ENCODE measurements at places on chromosomes 2 and 18.

- DNase-seq: no peak
These were observed 1064.1 kb upstream of the CNTNAP5 start for GRCh38 chr2:122960759-122961641.

DNA sequence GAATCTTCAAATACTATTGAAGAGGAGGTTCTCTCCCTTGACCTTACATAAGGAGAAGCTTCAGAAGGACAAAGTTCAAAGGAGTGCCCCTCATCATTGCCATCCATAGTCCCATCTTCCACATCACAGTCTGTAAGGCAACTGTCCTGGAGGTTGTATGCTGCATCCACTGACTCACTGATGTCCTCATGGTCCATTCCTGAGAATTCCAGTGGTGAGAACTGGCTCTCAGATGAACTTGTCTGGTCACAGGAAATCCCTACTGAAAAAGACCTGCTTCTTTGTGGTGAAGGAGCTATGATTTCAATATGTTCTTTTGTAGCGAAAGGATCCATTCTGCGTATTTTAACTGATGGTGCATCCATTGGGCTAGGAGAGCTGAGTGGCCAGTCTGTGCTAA is 52.2 kb downstream of the EIF2AK3 start:
- DNase-seq: no peak

- DNase-seq: no peak
These were observed 3.0 kb downstream of the COL5A2 start for GRCh38 chr2:189176516-189176915.

DNA sequence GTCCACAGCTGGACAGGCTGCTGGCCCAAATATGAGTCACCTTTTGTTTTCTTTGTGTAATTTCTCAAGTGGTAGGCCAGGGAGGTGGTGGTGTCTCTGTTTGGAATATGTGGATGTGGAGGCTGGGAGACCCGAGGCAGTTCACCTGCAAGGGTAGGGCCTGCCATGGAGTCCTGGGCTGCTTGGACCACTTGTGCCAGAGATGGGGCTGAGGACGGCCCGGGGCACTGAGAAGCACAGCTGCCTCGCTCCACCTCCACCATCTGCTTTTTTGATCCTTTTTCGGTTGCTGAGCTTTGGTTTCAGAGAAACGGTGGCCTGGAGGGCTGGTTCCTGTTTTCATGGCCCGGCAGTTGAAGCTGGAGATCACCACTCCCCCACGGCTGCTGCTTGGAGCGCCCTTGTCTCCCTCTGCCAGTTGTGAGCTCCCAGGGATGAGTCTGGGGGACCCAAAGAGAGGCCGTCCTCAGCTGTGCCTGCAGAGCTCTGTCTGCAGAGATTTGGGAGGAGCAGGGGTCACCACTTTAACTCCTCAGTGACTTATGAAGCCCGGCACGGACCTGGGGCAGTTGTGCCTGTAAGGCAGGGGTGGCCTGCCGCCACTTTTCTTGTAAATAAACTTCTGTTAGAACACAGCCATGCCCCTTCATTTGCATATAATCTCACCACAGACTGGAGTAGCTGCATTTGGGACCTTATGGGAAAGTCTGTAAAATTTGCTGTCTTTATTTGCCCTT is 67.6 kb upstream of the MCFD2 start:
- no peak for DNase-seq

GRCh38 chr2:221156062-221156734 is 415.9 kb downstream of the EPHA4 start:
- DNase-seq: no peak

GRCh38 chr2:29530281-29530680 is 391.1 kb downstream of the ALK start:
- DNase-seq: no peak

DNA sequence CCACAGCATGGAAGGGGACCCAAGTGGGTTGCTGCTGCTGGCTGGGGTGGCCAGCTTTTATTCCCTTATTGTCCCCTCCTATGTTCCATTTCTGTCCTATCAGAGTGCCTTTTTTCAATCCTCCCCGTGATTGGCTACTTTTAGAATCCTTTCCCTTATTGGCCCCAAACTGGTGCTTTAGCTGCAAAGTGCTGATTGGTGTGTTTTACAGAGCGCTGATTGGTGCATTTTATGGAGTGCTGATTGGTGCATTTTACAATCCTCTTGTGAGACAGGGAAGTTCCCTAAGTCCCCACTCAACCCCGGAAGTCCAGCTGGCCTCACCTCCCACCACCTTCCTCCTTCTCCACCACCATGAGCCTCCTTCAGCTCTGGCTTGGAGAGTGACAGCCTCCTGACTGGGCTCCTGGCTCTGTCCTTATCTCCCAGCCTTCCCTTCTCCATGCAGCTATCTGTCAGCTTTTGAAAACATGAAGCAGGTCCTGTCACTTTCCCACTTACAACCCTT is 20.7 kb upstream of the PLB1 start:
- DNase-seq: no peak

GRCh38 chr2:70141902-70142589 is 48.8 kb downstream of the C2orf42 start:
- DNase-seq: no peak

DNA sequence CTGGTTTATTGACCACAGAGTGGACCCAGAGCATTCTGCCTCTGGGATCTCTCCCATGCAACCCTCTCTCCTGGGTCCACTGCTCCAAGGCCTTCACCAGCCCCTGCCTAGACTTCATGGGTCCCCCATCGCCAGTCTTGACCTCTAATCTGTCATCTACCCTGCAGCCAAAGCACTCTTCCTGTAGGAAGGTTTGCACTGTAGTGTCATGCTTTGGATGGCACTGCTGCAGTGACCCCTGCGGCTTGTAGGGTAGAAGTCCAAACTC is 41.7 kb downstream of the MYO7B start:
- DNase-seq: no peak

DNA sequence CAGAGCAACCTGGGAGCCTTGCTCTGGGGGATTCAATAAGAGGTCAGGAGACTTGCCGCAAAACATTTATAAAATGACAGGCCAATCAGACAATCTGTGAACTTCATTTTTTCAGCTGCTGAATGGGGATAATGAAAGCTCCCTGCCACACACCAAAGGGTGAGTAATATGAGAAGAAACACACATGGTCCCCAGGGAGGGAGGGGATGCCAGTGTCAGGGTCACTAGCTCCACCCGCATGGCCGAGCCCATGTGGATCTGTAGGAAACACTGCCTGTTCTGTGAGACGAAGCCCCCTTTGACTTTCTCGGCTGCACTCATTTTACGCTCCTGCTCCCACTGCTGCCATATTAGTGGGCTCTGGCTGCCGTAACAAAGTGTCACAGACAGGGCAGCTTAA is 521.0 kb upstream of the RAB6C start:
- DNase-seq: no peak

GRCh38 chr18:67433971-67434370 is 82.5 kb downstream of the DSEL start:
- DNase-seq: no peak

- no peak for DNase-seq
These were observed 146.0 kb downstream of the RHBDD1 start for GRCh38 chr2:226981791-226982326.

DNA sequence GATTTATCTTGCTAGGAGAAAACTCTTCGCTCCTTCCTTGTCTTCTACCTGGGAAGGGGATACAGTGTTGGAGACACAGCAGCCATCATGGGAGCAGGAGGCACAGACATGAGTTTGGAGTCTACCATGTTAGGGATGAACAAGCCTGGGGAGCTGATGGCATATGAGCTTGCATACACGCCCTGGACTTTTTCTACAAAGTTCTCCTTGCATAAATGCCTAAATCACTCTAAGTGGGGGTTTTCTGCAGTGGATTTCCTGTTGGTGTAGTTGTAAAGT is 3.6 kb upstream of the HS1BP3 start:
- no peak for DNase-seq

GRCh38 chr2:11716689-11717321 is 29.6 kb upstream of the LPIN1 start:
- DNase-seq: no peak

DNA sequence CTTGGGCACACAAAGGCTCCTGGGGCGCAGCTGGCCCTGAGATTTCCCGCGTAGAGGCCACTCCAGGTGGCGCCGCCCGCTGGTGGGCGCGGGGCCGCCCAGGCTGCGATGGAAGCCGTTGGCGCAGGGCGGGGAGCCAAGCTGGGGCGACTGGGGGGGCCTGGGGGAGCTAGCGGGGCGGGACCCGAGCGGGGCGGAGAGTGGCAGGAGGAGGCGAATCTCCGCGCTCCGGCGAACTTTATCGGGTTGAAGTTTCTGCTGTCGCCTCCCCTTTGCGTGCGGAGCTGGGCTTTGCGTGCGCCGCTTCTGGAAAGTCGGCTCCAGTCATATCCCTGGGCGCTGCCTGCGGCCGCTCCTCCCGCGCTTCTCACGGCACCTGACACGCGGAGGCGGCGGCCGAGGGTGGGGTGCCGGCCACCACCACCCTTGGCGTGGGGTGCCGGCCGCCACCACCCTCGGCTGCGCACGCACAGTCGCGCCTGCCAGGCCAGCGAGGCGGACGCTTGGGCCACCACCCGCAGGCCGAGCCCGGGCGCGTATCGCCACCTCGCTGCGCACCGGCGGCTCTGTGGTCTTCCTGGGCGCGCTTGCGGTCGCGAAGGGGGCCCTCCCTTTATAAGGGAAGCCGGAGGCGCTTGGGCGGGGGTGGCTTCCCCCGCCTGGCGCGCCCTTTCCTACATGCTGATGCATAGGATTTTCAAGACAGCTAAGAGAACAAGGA is 919 bp upstream of the CYP1B1 start:
- peak; percentile 99 for DNase-seq

DNA sequence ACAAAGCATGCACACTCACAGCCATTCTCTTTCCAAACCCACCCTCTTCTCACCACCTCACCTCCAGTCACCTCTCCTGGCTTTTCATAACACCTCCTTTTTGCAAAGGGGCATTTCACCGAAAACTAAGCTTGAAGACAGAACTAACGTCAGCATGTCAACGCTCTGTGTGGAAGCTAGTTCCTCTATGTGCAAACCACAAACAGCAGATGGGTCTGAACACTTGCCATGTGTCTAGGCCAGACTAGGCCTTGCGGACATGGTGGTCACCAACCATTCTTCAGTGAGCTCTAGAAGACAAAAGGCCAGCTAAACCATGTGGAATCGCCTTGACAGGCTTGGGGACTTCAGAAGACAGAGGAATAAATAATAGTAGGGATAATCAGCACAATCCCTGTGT is 148.5 kb downstream of the TXNL1 start:
- no peak for DNase-seq

DNA sequence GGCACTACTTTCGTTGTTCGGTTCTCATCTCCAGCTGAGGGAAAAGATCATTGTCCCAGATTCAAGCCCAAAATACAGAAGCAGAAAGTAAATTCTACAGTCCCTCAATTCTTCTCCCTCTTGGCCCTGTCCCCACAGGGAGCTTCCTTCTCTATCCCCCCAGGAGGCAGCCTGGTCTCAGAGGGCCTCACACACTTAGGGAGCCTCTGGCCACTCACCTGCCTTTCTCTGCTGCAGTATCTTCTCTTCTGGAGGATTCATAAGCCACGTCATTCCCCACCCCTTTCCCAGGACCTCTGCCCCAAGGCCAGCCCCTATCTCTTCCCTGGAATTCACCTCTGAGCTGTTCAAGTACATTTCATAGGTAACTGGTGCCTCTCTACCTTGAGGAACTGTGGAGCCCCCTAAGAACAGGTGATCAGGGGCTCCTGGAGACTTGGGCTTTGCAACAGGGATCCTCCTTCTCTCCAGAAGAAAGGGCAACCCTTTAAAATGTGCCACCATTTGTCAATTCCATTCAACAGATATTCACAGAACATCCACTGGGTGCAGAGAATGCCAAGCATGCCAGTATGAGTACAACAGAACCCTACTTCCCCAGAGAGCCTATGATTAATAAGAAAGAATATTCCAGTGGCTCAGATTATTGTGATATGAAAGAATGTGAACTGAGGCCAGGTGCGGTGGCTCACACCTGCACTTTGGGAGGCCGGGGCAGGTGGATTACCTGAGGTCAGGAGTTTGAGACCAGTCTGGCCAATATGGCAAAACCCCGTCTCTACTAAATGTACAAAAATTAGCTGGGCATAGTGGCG is 72.9 kb downstream of the CIB4 start:
- no peak for DNase-seq

- no peak for DNase-seq
These were observed 14.8 kb upstream of the C2orf66 start for GRCh38 chr2:196823750-196824522.

GRCh38 chr2:237084444-237084843 is 1.2 kb upstream of the COPS8 start:
- DNase-seq: no peak

DNA sequence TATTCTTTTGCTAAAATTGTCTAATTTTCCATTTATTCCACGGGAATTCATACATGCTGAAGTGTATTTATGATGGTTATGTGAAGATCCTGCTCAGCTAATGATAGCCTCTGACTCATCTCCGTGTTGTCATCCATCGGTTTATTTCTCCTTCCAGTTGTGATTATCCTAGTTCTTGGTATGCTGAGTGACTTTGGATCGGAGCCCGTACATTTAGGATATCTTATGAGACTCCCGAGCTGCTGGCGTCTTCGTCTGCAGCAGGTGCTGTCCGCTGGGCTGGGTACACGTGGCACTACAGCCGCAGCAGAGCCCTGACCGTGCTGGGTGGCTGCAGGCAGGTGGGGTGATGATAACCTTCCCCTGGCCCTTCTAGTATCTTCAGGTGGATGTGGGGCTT is 40.1 kb upstream of the GALR1 start:
- DNase-seq: no peak

DNA sequence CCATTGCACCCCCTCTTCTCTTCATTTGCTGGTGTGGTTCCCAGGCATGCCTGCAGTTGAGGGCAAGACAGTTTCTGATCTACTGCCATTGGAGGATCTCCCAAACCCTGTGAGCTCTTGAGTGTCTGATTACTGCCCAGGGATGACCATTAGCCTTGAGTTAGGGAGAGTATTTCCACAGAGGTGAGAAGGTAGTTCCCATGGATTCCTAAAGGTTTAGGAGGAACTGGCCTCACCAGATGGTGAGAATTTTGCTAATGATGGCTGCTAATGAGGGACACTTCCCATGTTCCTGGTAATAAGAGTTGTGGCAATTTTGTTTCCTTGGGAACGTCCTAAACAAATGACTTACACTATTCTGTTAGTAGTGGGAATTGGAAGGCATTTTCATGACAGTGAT is 42.5 kb downstream of the PTPRM start:
- DNase-seq: no peak

DNA sequence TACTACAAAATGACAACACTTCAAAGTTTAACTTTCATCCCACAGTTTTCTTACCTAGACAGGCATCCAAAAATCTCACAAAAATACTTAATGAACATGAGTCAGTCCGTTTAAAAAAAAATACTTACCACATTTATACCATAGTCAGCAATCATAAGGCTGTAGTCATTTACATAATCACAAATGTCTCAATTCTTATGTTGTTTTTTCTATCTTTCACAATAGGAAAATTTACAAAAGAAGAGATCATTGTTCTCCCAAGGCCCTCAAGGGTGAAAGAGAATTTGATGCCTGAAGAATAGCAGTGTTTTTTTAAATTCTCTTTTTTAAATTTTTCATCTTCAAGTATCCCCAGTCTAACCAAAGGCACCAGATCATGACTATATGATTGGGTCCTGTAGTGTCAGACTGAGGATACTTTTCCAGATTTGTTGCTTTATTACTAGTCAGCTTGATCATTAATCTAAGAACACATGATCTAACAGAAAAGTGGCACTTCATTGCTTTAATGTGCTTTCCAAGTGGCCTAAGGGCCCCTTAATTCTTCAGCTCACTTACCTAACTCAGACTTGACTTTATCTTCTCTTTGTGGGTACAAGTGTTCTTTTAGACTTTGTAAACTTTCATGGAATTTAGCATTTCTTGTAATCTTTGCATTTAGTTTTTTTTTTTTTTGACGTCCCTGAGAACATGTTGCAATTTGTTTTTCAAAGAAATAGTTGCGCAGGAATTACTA is 4.7 kb downstream of the SCYGR5 start:
- no peak for DNase-seq

- DNase-seq: no peak
These were observed 5.8 kb upstream of the GATA6 start for GRCh38 chr18:22163416-22164161.
